Epithelial cell of prostate (primary cell): ENCODE measurements at places on chromosomes 11 and 22.

DNA sequence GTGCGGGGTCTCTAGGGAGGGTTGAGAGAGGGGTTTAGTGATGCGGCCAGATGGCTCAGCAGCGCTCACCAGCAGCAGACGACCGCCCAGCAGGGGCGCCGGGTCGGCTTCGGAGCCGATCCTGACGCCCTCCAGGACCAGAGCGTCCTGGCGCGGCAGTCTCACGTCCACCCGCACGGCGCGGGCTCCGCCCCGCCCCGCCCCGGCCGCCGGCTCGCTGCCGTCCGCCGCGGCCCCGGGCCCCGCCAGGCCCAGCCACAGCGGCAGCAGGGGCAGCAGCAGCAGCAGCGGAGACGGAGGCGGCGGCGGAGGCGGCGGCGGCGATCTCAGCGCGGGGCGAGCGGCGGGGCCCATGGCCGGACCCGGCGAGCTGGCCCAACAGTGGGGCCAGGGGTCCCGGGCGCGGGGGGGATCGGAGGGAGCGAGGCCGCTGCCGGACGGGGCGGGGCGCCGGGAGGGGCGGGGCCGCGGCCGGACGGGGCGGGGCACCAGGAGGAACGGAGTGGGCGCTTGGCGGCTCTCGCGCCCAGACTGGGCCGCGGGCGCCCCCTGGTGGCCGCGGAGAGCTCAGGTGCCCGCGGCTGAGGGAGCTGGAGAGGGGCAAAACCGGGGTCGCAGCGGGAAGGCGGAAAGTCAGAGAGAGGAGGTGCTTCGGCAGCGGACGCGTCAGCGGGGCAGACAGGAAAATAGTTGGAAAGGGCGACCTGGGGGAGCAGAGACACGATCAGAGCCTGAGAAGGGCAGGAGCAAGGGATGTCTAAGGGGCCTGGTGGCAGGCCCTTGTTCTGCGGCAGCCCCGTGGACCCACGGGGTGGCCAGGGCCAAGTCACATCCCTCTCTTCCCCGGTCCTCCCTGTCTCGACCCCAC is at the start of gene RNF215:
Gene RNF215, minus strand, starts transcription at position 452 of the 868 bp plus-strand sequence. Its CDS starts 98 bp downstream, at position 354.
- no peak for DNase-seq

GRCh38 chr11:83957038-83957900 is 671.1 kb upstream of the CCDC90B start:
- no peak for DNase-seq

- no peak for DNase-seq
Measured at GRCh38 chr22:45341498-45341897, 31.8 kb downstream of the FAM118A start.

- no peak for DNase-seq
Measured at GRCh38 chr11:26901162-26901561, 92.8 kb upstream of the FIBIN start.
